ENCODE measurements at places on chromosomes 1 and 21.

DNA sequence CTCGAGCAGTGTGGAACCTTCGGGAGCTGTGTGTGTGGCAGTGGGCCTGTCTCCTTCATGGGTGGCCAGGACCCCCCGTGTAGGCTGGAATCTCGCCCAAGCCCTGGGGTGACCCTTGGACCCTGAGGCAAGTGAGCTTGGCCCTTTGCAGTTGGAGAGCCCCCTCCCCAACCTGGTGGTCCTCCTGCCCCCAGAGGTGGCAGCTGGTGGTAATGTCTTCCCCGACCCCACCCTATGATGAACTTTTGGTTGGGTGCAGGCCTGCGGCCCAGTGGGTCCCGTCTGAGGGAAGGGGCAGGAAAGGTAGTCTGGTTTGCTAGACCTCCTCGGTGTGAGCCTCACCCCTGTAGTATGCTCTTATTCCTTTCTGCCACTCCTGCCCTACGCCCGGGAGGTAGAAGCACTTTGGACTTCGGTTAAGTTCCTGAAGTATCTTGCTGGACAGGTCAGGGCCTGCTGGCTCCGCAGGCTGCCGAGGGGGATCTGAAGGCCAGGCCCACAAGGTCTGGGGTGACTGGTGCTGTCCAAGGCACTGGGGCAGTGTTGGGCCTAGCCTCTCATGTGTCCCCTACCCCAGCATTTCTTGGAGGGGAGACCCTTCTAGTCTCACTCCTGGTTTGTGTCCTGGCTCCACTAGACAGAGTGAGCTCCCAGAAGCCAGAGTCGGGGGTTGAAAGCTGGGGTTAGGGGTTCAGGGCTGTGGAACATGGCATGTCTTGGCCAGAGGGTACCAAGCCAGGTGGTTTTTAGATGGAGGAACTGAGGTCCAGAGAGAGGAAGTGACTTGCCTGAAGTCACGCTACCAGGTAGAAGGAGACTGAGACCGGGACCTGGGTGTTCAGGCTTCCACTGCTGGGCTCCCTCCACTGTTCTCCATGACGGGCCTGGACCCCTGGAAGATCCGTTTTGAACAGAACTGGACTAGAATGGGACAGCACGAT is 1.8 kb downstream of the ZNF362 start:
- DNase-seq, result no peak

GRCh38 chr1:55604179-55604578 is 389.0 kb upstream of the USP24 start:
- no peak for DNase-seq

GRCh38 chr1:231814521-231814920 is 187.9 kb downstream of the DISC1 start:
- no peak for DNase-seq

- no peak for DNase-seq
These were observed 63.7 kb downstream of the CNST start for GRCh38 chr1:246629976-246630375.

GRCh38 chr1:228542981-228543380 is 55.8 kb downstream of the RNF187 start:
- DNase-seq, result no peak

- DNase-seq, result no peak
These were observed 108.7 kb downstream of the ENAH start for GRCh38 chr1:225544263-225544662.
